ENCODE measurements at places on chromosomes 3 and 15.

DNA sequence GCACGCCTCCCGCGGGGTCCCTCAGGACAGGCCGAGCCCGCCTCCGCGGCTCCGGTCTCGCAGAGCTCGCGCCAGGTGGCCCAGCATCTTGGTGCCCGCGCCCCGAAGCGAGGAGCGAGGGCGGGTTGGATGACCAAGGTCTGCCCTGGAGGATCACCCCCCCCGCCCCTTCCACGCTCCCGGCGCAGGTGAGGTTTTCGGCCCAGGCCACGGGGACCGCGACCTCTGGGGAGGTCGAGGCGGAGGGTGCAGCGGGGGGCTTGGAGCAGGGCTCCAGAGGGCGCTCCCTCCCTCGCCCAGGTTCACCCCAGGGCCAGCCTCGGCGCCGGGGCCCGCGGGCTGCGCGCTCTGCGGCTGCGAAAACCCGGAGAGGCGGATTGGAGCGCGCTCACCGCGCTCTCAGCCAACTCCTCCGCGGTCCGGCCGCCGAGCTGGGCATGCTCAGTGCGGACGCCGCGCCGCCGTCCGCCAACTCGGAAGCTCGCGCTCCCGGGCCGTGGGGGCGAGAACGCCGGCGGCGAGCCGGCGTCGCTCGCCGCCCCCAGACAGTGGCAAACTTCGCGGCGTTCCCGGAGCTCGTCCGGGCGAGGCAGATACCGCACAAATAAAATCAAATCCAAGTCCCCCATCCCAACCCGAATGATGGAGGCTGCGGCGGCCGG, at the start of gene MED12L:
TSS of gene MED12L (plus strand) at position 438 of the 662 bp plus-strand sequence. CDS start 1,263 bp downstream, outside the sequence.
- DNase-seq: peak; percentile 4

- DNase-seq: no peak
Observed at GRCh38 chr15:40103864-40104271, 4.8 kb downstream of the BMF start.

DNA sequence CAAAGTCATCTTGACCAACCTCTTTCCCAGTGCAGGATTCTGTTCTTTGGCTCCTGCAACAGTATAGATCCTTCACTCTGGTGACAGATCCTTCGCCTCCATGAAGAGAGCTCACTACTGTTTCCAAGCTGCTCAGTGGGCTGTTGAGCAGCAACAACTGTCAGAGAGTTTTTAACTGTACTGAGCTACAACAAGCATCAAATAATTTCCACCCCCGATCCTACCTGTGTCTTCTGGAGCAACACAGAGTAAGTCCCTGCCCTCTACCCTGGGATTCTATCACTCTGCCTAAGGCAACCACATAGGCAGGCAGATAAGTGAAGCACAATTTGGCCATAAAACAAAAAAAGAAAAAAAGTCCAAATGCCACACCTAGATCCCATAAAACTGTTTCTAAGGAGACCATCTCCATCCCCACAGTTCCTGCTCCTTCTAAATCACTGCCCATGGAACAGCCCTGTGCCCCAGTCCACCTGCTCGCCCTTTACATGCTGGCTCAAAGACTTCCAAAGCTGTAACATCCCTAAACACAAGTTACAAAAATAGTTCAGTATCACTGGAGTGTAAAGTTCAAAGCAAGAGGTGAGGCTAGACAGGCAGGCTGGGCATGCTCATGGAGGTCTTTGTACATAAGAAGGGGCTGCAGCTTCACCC, 37.8 kb upstream of the ANPEP start:
- DNase-seq: no peak

GRCh38 chr3:61526308-61526707, 35.1 kb upstream of the PTPRG start:
- DNase-seq: no peak

GRCh38 chr15:89122505-89123180, 34.4 kb downstream of the ABHD2 start:
- no peak for DNase-seq

DNA sequence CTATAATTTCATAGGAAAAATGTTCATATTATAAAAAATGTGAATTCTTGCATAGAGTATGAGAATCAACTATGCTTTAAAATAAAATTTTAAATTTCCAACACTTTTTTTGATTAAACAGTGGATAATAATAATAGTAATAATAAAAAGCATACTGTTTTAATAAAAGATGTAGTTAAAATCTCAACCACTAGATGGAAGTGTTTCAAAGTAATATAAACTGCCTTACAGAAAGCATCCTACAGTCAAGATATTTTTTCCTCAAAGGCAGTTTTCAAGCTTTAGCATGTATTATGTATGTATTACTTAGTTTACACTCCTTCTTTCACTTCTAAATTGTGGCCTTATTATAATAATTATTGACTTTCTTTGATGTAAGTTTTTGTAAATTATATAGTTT, 217.5 kb downstream of the CHL1 start:
- DNase-seq: no peak

DNA sequence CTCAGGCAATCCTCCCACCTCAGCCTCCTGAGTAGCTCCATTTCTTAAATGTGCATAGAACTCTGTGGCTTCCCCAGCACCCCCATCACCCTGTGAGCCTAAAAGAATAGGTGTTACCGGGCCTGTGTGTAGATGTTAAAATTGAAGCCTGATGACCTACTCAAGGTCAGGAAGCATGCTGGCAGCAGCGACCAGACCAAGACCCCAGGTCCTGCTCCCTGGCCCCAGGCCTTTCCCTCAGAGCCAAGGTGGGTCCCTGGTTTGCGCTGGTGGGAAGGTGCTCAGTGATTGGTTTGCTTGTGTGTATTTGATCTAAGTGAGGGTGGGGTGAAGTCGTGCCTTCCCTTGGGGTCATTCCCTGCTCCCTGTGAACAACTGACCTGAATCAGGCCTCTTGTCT, 18.4 kb upstream of the CRABP1 start:
- no peak for DNase-seq

GRCh38 chr3:5036858-5037257, 57.6 kb downstream of the BHLHE40 start:
- DNase-seq: no peak

- DNase-seq: no peak
Observed at GRCh38 chr15:27095886-27096624, 125.1 kb downstream of the GABRG3 start.

GRCh38 chr15:99016680-99017321, 9.2 kb upstream of the PGPEP1L start:
- DNase-seq: no peak

DNA sequence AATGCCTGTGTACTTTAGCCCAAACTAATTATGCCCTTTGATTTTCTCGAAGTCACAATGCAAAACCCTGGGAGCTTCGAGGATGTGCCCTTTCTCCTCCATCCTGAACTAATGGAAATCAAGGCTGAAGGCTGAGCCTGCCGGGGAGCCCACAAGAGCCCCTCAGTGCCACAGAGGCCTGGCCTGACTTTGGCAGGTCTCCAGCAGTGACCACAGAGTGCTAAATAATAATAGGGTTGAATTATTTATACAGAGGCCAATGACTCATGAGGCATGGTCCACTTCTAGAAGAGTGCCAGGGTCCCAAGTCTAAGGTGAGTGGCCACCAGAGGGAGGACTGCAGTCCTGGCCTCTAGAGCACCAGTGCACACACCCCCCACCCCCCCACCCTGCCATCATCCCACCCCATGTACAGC, 19.1 kb upstream of the GLCE start:
- no peak for DNase-seq

GRCh38 chr3:140249188-140249587, 314.2 kb downstream of the CLSTN2 start:
- DNase-seq: no peak

DNA sequence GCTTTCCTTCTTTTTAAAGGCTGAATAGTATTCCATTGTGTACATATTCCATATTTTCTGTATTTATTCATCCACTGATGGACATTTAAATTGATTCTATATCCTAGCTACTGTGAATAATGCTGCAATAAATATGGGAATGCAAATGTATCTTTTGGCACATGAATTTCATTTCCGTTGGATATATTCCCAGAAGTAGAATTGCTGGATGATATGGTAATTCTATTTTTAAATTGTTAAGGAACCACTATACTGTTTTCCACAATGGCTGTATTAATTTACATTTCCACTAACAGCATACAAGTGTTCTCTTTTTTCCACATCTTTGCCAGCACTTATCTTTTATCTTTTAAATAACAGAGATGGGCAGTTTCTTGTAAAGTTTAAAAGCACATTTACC, 302.7 kb downstream of the CTNNB1 start:
- no peak for DNase-seq

DNA sequence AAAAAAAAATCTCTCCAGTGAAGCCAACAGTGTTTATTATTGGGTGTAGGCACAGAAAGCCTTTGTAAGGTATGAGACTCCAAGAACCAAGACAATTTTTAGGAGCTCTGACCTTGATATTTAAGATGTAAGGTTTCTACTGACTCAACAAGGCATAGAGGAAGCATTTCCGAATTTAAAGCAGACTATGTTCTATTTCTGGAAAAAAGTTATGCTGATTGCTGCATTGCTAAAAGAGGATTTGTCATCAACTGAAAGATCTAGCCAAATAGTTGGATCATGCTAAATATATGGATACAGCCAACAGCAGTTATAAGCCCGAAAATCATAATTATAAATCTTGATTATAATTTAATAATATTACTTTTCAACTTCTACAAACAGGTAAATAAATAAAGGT, 53.3 kb upstream of the MELTF start:
- DNase-seq: no peak

GRCh38 chr3:188706176-188706575, 465.6 kb upstream of the TPRG1 start:
- no peak for DNase-seq

GRCh38 chr15:38029736-38030135, 95.3 kb downstream of the TMCO5A start:
- no peak for DNase-seq

GRCh38 chr3:146131616-146132410, 29.2 kb downstream of the PLOD2 start:
- DNase-seq: no peak

DNA sequence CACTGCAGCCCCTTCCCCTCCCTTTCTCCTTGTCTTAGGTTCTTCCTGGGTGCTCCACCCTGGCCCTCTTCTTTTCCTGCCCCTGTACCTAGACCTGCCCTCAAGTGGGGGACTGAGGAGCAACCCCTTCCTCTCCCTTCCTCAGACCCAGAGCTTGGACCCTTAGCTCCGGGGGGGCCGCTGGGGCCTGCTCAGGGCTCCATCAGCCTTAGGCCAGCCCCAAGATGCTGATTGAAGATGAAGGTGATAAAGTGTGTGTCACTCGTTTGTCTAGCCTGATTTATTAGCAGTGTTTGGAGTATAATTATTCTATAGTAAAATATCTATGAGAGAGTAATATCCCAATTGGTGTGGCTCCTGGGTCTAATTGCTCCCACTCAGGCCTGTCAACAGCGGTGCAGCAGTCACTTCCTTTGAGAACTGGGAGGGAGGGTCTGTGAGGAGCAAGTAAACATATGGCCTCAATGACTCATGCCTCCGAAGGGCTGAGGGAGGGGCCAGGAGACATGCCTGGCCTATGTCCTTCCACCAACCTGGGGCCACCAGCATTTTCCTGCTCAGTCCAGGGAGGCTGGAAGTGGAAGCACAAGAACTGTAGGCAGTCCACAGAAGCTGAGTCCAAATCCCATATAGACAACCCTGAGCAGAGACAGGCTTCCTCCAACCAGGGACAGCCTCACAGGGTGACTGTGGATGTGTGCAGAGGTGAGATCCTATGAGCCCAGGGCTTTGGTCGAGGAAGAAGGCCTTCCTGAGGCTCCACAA, 123.2 kb downstream of the DNAJB8 start:
- no peak for DNase-seq

DNA sequence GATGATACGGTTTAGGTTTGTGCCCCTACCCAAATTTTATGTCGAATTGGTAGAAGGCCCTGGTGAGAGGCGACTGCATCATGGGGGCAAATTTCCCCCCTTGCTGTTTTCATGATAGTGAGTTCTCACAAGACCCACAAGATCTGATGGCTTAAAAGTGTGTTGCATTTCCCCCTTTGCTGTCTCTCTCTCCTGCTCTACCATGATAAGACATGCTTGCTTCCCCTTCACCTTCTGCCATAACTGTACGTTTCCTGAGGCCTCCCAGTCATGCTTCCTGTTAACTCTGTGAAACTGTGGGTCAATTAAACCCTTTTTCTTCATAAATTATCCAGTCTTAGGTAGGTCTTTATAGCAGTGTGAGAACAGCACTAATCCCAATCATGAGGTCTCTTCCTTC, 381.2 kb downstream of the RSL24D1 start:
- DNase-seq: no peak

- no peak for DNase-seq
Observed at GRCh38 chr3:150627557-150627956, 24.4 kb downstream of the SELENOT start.

GRCh38 chr3:44042772-44043171, 198.9 kb upstream of the TOPAZ1 start:
- DNase-seq: no peak

DNA sequence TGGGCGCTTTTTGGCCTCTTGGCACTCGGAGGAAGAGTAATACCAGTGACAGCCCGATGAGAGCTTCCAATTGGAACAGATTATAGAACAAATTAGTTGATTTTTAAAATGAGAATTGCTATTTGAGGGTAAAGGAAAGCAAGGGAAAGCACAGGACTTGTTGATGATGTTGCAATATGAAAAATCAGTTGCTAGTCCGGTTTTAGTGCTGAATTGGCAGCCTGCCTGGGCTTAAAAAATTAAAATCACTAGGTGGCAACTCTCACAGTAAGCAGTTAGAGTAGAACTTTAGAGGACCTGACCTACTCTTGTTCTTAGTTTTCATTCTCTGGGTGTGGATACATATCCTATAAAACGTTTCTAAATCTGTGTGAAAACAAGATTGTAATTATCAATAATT, 2.1 kb upstream of the SCAANT1 start:
- no peak for DNase-seq

- DNase-seq: no peak
Observed at GRCh38 chr3:8380904-8381704, 120.5 kb upstream of the LMCD1 start.

- no peak for DNase-seq
Observed at GRCh38 chr15:90124507-90124906, 22.2 kb upstream of the IDH2 start.

DNA sequence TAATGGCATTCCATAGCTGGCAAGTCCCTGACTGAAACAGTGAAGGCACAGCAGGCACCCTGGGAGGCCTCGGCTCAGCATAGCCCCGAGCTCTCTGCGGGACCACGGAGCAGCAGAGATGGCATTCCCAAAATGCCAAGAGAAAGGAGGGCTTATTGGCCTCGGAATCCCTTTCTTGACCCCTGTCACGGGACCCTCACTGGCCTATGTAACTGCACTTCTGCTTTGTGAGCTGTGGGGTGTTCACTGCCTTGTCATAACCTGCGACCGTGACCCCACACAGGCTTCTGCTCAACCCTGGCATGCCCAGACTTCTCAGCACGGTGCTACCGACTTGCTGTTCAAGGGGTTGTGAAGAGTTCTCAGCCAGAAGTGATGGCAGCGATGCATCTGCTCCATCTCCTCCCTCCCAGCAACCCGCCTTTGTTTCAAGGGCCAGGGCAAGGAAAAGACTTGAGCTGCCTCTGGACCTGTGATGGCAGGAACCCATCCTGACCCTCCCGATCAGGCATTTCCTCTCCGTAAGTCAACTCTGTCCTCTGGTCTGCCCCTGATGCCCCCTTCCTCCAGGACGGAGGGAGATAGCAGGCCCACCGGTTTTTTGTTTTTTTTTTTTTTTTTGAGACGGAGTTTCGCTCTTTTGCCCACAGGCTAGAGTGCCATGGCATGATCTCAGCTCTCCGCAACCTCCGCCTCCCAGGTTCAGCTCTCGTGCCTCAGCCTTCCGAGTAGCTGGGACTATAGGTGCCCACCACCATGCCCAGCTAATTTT, 30.5 kb downstream of the EHD4 start:
- no peak for DNase-seq
